ENCODE measurements at places on chromosomes 16 and 17. TPM values are rescaled to one million over a fixed set of nuclear protein-coding genes. Genes with fewer than 3 reads are reported as not detected.

The P2RX5 gene
- total RNA-seq: 295 TPM

The KDM8 gene
- 13.4 TPM for total RNA-seq

The ASPHD1 gene
- total RNA-seq: 0.12 TPM

The NR1D1 gene
- total RNA-seq: 5.5 TPM

The GPR139 gene
- not detected for total RNA-seq

The SOX9 gene
- 0.07 TPM for total RNA-seq

The SMPD3 gene
- 0.76 TPM for total RNA-seq

The FAM83G gene
- total RNA-seq: 13.9 TPM

The EME2 gene
- total RNA-seq: 37.1 TPM

The ASB16 gene
- not detected for total RNA-seq

The CFAP52 gene
- total RNA-seq: not detected

The JPH3 gene
- not detected for total RNA-seq

The TEKT5 gene
- total RNA-seq: not detected

The CD68 gene
- 7.2 TPM for total RNA-seq

The MAP2K6 gene
- 2.6 TPM for total RNA-seq

The CTRB1 gene
- not detected for total RNA-seq

The SYCE1L gene
- total RNA-seq: 5.1 TPM

The ASPA gene
- not detected for total RNA-seq

The FBXO39 gene
- 0.22 TPM for total RNA-seq

The CCL18 gene
- total RNA-seq: not detected

The CLEC10A gene
- not detected for total RNA-seq

The TUBB3 gene
- 0.42 TPM for total RNA-seq

The PROCA1 gene
- total RNA-seq: 11.0 TPM

The SOST gene
- not detected for total RNA-seq

The TMEM235 gene
- not detected for total RNA-seq

The NUPR1 gene
- not detected for total RNA-seq

The OR3A1 gene
- total RNA-seq: 0.18 TPM
